ENCODE measurements at places on chromosomes 2 and 18.

- DNase-seq, result peak; percentile 25
Observed at GRCh38 chr2:133993160-133993559, 260.7 kb upstream of the MGAT5 start.

DNA sequence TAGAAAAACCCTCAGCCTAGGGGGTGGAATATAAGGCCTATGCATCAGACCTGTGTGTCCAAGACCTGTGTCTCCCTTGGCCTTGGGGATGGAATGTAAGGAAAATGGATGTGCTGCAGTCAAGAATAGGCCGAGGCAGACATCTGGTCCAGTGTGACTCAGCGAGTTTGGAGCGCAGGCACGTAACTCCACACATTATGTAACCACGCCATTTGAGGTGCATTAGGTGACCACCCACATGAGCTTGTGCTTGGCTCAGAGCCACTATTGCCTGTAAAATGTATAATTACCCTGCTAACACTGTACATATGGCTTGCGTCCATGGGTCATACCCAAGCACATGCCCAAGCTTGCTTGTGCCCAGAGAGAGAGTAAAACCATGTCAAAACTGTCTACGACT is 580.9 kb upstream of the HNMT start:
- DNase-seq, result no peak

DNA sequence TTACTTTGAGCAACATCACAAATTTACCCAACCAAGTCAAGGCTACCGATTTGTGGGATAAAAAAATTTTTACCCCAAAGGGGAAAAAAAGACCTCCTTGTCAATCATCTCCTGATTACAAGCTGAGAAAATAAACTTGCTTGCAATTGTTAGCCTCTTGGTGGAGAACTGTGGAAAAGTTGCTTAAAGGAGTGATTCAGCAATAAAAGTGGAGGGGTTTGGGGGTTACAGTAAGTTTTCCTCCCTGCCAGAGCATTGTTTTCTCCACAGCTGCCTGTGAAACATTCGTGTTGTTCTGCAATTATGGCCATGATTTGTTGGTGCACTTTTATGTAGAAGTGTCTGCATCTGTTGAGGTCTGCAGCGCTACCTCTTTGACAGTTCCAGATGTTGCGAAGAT is 82.6 kb downstream of the EN1 start:
- no peak for DNase-seq

- no peak for DNase-seq
Observed at GRCh38 chr2:175450029-175450760, 268.7 kb upstream of the ATP5MC3 start.

- DNase-seq, result no peak
Observed at GRCh38 chr2:196322973-196323810, 151.8 kb upstream of the STK17B start.

DNA sequence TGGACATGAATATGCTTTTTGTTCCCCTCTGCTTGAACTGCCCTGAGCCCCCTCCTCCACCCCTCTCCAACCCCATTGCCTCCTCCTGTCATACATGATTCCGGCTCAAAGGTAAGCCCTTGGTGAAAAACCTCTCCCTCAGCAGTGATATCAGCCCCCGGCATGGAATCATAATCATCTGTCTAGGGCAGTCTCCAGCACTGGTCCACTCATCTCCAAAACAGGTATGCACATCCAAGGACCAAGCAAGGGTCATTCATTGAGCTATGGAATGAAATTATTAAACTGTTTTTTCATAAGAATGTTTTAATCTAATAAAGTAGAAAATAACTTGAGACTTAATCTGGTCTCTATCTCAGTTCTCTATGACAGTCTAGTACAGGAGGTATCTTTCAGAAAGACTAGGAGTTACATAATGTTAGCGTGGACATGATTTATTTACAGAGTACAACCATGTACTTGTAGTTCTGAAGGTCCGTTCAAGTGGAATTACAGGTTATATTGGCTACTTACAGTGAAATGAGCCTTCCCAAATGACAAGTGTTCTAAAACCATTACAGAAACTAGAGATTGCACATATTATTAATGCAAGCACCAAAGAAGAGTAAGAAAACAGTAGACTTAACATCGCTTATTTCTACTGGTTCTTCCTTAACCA is 75.2 kb downstream of the ACVR1 start:
- no peak for DNase-seq

- no peak for DNase-seq
Observed at GRCh38 chr2:228023619-228024018, 152.2 kb downstream of the DAW1 start.

DNA sequence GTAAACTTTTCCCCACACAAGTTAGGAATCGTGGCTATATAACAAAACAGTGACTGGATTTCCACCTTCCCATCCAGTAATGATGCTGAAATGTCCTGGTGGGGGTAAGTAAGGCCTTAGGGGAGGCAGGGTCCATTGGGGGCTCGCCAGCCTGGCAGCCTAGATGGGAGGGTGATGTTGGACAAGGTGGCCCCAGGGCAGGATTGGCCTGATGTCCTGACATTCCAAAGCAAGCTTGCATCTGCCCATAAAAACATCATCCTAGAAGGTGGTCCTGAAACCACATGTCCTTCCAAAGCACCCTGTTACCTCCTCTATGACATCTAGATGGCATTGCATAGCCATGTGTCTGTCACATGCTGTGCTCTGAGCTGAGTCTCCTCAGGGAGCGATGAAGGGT is 54.1 kb upstream of the RAB6C start:
- DNase-seq, result peak; percentile 60

DNA sequence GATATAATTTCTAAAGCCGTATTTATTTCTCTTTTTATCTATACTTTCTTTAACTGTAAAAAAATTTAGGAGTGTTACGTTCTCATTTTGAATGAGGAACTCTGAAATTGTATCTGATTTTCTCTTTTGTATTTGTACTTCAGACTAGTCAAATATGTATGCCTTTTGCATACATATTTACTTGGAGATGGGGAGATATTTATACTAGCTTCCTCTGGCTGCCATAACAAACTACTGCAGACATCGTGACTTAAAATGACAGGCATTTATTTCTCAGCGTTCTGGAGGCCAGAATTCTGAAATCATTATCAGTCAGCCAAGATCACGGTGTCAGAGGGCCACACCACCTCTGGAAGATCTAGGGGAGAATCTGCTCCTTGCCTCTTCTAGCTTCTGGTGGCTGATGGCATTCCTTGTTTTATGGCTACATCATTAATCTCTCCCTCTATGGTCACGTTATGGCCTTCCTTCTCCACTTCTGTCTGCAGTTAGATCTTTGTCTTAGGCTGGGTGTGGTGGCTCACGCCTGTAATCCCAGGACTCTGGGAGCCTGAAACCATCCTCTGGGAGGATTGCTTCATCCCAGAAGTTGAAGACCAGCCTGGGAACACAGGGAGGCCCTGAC is 8.2 kb downstream of the LCLAT1 start:
- no peak for DNase-seq

DNA sequence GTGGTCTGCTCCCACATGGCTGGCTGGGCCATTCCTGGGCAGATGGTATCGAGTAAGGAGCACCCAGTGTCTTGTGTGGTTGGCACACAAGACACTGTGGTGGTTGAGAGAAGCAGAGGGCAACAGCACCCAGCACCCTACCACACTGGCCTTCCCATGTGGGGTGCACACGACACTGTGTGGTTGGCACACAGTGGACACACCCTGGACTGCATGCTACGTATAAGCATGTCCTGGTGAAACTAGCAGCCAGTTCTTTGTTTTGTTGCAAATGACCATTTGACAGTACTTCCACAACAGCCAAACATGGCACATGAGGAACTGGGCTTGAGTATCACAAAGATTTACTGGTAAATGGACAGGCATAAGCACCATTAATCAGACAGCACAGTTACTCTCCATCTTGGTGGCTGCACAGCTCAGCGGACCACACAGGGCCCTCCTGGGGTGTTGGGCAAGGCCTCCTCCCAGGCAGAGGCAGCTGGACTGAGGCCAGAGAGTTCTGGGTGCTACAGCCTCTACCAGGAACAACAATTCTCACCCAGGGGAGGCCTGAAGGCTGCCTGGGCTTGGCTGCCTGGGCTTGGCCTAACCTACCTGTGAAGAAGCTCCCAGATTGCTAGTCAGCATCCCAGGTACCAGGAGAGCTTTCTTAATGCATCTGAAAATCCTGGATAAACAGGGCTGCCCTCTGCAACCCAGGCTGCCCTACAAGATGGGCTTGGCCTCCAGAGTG is 59.3 kb upstream of the ALPP start:
- no peak for DNase-seq

DNA sequence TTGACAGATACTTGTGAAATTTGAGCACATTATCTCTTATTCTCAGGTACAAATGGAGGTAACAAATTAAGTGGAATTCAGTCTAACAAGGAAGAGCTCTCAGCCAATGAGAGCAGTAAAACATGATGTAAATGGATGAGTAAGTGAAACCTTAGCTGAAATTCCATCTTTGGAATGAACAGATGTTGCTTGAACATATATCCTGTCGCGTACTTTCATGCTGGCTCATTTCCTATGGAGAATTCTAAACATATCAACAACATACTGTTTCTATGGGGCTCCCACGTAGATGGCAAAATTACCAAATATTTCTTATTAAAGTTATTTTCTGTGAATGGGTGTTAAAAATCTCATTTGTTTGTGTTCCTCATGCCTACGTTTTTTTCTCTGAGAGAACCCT is 256.3 kb upstream of the LINC00305 start:
- DNase-seq, result no peak

GRCh38 chr18:33239298-33239697 is 201.2 kb downstream of the CCDC178 start:
- DNase-seq, result no peak

GRCh38 chr2:121272596-121272995 is 12.4 kb downstream of the TFCP2L1 start:
- DNase-seq, result no peak

DNA sequence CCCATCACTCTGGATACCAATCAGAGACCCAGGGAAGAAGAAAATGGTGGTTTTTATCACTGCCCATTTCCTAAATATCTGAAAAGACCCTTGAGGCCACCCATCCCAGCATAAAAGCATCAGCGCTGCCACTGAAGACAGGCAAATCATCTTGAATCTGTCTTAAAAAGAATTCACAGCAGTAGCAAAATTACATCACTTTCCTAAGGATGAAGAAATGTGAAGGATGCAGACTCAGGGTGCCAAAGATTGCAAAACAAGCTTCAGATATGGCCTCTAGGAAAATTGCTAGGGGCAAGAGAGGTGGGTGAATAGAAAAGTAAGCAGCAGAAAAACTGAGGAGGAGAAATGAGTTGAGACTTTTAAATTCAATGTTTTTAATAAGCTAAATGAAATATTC is 70.0 kb downstream of the SLC25A12 start:
- DNase-seq, result no peak

DNA sequence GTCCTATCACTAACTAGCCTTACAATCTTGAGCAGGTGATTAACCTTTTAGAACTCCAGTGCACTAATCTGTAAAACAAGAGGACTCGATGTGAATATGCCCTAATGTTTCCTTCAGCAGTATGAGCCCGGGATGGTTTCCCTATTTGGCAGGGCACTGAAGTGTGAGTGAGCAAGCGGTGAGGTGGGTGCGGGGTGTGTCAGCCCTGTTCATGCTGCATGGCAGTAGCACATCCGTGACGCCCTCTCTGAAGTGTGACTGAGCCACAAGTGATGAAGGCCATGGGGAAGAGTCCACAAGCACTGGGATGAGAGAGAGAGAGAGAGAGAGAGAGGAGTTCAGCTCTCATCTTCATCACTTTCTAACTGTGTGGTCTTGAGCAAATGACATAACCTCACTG is 168.7 kb downstream of the SETBP1 start:
- no peak for DNase-seq

DNA sequence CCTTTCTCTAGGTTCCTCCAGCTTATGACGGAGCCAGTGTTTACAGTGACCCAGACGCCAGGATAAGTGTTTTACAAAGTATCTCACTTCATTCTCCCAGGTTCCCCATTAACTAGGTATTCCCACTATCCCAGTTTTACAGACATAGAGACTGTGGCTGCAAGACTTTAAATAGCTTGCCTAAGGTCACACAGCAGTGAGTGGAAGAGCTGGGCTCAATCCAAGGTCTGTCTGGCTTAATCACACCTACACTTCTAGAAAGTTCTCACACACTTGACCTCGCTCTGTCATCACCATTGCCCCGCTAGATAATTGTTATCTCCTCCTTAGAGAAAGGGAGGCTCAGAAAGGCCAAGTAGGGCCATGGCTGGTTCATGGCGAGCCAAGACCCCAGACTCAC is 110.2 kb downstream of the ANTXR1 start:
- no peak for DNase-seq

DNA sequence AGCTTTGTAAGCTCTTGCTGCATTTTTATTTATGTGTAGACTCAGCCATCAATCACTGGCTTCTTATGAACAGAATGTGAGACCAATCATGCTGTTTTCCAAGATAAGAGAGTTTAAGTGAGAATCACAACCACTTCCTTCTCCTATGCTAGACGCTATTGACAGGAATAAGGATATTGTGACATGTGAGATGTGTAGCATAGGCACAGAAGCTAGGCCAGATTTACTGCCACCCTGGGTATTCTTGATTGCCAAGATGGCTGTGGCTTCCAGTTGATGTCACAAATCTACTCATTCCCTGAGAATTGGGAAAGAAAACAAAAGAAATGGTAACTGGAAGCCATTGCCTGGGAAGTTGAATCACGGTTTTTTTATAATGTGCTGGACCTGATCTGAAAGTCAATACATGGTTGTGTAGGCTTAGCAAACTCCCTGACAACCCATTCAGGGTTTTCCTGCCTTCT is 49.9 kb downstream of the RAB27B start:
- no peak for DNase-seq

GRCh38 chr2:232632904-232633412 is 446 bp upstream of the EFHD1 start:
- DNase-seq, result peak; percentile 80

GRCh38 chr2:216039918-216040317 is 26.6 kb upstream of the MREG start:
- DNase-seq, result no peak

DNA sequence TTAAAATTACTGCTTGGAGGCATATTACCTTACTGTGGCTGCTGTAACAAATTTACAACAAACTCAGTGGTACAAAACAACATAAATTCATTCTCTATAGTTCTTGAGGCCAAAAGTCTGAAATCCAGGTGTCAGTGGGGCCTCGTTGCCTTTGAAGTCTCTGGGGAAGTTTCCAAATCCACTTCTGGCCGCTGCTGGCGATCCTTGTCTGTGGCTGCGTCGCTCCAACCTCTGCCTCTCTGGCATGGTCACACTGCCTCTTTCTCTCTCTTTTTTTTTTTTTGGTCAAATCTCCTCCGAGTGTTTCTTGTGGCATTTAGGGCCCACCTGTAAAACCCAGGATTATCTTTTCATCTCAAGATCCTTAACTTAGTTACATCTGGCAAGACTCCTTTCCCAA is 182.8 kb downstream of the ST6GAL2 start:
- no peak for DNase-seq

Measured in pons (tissue), 1 donor.